ENCODE measurements at places on chromosomes 13 and 19. TPM values are rescaled to one million over a fixed set of nuclear protein-coding genes. Genes with fewer than 3 reads are reported as not detected.

DNA sequence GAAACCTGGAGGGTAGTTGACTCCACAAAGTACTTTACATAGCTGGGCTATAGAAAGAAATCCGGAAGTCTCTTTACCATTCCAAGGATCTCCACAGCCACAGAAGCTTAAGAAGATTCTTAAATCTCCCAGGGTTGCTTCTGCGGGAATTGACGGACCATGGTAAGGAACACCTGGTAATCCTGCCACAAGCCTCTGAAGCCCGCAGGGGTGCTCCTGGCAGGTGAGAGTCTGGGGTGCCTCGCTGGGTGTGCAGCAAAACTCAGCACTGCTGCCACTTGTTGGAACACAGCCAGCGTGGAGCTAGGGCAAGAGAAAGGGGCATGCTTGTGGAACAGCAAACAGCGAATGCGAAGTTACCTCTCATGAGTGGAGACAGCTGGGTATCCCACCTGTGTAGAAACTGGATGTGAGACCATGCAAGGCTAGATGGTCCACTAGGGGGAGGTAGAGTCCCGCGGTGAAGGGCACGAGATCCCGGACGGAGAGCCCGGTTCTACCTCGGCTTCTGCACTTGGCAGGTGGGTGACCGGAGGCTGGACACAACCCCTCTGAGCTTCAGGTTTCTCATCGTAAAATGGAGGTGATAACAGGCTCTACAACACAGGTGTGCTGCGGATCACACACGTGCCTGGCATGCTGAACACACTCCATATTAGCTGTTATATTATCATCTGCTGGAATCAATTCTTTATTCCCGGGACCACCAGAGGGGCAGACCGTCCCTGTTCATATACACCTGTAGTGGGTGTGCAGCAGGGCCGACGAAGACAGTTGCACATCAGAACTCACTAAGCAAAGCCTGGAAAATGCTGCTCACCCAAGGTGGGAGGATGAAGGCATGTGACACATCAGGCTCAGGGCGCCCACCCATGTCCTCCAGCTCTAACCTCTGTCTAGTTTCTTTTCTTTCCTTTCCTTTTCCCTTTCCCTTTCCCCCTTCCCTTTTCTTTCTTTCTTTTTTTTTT, 24.1 kb upstream of the UBAC2 start:
- DNase-seq: peak; percentile 74

DNA sequence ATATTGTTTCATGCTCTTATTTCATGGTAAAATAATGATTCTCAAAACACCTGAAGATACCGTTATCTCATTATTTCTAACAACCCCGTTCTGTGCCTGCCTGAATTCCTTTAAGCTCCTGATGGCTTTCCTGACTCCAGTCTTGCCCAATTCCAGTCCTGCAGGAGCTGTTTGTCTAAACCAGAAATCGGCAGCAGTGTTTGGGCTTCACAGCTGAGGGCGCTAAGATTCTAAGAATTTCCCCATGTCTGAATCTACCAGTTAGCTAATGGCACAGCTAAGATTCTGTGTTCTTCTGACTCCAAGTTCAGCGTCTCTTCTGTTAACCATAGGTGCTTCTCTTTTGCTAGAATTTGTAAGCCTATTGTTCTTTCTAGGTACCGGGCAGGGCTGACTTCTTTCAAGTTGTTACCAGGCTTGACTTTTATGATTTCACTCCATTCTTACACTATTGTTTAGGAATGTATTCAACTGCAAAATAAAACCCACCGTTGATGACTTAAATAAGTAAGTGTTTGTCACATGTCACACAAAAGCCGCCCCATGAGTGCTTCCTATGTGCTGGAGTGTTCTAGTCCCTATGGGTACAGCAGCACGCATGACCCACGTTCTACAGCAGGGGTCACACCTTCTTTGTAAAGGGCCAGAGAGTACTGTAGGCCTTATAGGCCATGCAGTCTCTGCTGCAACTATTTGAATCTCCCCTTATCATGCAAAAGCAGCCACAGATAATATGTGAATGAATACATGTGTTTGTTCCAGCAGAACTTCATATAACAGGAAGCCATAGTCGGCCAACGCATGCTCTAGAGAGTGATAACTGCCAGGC, 168.3 kb upstream of the RNF113B start:
- no peak for DNase-seq

DNA sequence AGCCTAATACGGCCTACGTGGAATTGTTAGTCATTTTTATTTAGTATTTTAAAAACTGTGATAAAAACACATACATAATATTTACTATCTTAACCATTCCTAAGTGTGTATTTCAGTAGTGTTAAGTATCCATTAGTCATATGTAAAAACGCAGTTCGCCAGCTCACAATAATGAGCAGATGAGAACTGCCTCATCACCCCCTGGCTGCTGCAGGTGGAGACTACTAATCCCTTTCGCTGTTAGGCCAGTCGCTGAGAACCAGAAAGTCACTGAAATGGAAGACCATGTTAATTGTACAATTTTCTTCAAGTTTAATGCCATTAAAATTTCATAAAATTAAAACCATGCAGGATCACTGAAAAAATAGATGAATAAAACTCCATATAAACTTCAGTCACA, 1.6 kb downstream of the ESD start:
- no peak for DNase-seq

GRCh38 chr19:13965926-13966683, 13.8 kb downstream of the DCAF15 start:
- DNase-seq: no peak

DNA sequence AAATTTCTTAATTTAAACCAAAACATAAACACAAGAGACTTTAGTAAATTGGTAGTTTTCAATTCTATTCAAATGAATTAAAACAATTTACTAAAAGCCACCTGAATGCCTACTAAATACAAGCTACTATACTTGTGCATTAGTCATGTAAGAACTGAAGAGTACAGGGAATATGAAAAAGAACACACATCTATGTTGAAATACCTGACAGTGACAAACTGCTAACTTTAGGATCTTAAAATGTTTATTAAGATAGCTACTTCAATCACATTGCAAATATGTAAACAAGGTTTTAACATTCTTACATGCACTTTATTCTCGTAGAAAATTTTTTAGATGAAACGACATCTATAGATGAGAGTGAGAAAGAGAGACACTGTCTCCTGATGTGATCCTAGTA, 4.1 kb downstream of the SPRYD7 start:
- no peak for DNase-seq

GRCh38 chr13:92514420-92515125, 712.0 kb upstream of the GPC6 start:
- DNase-seq: no peak

DNA sequence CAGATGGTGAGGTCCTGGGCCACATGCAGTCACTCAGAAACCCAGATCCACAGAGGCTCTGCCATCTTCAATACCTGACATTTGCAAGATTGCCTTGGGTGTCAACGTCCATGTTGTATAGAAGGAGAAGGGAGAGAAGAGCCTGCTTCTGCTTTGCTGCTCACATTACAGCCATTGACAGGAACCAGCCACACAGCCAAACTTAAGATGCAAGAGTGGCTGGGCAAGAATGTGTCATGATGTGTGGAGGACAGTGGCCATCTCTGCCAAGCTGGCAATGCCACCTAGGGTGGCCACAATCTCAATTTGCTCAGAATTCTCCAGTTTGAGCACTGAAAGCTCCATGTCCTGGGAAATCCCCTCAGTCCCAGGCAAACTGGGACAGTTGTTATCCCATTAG, 25.9 kb upstream of the SERPINE3 start:
- no peak for DNase-seq

DNA sequence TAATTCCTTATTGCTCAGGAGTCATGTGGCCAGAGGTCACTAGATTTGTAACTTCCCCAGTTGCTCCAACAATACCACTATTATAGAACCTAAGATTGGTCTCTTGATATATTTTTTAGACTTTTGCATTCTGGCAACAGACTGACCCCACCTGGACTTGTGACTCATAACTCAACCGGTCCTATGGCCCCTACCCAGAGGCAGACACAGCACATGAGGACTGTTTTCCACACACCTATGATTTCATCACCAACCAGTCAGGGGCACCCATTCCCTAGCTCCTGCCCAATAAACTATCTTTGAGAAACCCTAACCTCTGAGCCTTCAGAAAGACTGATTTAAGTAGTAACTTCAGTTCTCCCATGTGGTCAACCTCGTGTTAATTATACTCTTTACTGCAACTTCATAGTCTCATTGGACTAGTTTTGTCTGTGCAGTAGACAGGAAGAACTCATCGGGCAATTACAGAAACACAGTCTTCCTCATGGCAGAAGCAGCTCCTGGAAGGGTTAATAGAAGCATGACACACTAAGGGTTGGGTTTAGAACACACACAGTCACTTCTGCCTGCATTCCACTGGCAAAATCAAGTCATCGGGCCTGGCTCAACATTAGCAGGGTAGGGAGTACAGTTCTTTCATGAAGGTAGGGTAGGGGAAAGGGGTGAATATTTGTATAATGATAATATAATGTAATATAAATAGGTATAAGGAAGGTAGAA, 251.8 kb downstream of the UQCRFS1 start:
- no peak for DNase-seq

DNA sequence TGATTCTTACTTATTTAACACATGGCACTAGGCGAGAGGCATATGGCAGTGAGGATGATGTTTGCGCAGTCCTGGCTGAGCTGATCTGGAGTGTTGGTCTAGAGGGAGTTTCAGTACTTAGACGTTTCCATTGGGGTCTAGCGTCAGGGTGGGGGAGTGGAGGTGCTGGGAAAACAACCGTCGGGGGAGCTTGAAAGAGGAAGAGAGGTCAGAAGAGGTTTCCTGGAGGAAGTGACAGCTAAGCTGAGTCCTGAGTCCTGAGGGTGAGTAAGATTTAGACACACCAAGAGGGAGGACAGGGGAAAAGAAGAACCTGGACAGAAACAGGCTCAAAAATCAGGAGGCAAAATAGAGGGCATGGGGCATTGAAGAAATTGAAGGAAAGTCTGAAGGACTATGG, 81.4 kb downstream of the ALOX5AP start:
- DNase-seq: no peak

DNA sequence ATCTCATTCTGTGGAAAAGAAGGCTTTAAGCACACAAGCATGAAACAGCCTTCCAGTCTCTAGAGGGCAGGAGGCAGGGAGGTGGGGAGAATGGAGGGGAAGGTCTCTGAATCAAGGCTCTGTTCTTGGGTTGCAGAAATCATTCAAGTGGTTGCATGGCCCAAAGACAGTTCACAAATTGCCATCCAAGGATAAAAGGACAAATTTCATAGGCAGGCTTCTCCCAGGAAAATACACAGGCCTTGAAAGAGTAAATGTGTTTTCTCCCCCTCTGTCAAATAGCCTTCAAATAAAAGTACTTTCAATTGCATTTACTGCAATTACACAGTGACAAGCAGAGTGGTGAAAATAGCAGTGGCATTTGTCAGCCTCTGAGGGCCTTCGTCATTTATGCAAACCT, 450.8 kb downstream of the DCT start:
- DNase-seq: no peak

GRCh38 chr19:53545271-53546065, 7.5 kb downstream of the ZNF331 start:
- no peak for DNase-seq

DNA sequence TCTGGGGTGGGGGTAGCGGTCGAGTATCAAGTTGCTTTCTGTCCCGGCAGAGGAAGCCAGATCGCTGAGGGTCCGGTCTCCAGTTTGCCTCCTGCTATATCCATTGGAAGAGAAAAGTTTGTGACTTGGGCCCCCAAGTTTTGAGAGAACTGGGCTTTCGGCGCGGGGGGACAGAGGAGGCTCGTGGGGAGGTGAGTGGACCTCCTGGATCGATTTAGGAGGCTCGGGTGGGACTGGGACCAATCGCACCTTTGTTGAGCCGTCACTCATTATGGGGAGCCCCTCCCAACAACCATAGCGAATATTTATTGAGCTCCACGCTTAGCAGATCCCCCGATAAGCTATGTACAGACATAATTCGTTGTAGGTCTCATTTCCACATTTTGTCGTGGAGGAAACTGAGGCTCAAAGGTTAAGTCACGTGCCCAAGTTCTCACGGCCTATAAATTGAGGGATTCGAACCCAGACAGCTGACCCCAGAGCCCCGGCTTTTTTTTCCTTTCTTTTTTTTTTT, 909 bp downstream of the RFXANK start:
- DNase-seq: no peak

SERPINE3 gene
- not detected for total RNA-seq

FAM187B gene
- not detected for total RNA-seq

ZNF550 gene
- total RNA-seq: 15.7 TPM

EFNA2 gene
- not detected for total RNA-seq

CCL25 gene
- total RNA-seq: not detected

FGF22 gene
- total RNA-seq: 0.42 TPM

INSL3 gene
- total RNA-seq: 7.2 TPM

Measured in CD4-positive, alpha-beta T cell (primary cell).